Fibroblast of villous mesenchyme (primary cell): ENCODE measurements at places on chromosomes 5 and 9. TPM values are rescaled to one million over a fixed set of nuclear protein-coding genes. Genes with fewer than 3 reads are reported as not detected.

- DNase-seq: peak; percentile 47
These were observed 1819.8 kb upstream of the C9orf72 start for GRCh38 chr9:29393064-29393463.

DNA sequence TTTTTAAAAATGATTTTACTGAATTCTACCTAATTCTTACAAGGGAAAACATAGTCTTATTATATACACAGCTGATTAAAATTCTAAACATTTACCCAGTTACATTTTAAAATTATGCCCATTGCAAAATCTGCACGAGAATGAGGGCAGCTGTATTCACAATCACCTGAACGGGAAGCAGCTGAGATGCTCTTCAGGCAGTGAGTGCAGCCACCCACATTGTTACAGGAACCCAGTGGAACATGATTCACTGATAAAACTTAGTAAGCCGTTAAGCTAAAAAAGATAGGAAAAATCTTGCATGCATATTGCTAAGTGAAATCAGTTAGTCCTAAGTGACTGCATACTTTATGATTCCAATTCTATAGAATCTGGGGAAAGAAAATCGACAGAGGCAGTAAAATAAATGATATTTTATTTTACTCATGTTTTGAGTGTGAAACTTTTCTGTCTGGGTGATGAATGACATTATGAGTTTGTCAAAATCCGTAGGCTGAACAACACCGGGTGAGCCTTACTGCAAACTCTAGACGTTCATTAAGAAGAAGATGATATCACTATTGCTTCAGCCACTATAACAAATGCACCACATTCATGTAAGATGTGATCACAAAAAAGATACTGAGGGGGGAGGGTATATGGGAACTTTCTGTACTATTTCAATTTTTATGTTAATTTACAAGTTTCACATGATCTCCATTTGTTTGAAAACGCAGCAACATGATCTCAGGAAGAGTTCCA, 39.1 kb upstream of the FLT4 start:
- DNase-seq: no peak

DNA sequence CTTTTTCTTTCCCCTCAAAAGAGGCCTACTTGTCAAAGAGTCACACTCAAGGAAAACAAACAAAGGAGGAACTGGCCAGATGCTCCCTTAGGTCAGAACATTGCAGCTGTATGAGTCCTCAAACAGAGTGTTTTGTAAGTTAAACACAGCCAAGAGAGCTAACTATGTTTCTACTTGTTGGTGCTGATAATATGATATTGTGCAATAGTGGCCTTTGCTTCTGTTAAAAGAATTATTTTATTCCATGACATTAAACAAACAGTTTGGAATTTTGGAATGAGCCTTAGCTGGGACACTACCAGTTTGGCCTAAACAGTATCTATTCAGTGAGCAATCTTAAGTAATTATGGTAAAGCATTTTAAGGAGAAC, 56.0 kb upstream of the TPD52L3 start:
- peak; percentile 93 for DNase-seq

GRCh38 chr9:4328723-4329122, 28.9 kb upstream of the GLIS3 start:
- DNase-seq: no peak

DNA sequence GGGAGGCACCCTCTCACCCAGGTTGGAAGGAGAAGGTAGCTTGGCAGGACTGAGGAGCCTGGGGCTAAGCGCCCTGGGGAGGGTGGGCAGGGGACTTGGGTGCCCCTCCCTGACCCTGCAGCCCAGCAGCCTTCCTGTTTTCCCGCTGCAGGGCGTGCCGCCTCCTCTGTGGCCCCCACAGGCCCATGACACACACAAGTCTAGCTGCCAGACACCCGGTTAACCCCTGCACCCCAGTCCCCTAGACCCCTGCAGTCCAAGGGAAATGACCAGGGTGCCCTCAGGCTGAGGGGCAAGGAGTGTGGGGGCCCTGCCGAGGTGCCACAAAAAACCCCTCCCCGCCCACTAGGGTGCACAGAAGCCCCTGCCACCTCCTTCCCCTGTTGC, 33.0 kb downstream of the GOLGA2 start:
- peak; percentile 14 for DNase-seq

- DNase-seq: no peak
These were observed at the start of gene DIPK1B for GRCh38 chr9:136711751-136712689. Gene DIPK1B (plus strand): TSS chr9:136712572. CDS start chr9:136712666, 94 bp downstream.

- DNase-seq: no peak
These were observed 97.3 kb downstream of the USP20 start for GRCh38 chr9:129932303-129933151.

GRCh38 chr5:106755789-106756188, 914.9 kb downstream of the EFNA5 start:
- DNase-seq: no peak

DNA sequence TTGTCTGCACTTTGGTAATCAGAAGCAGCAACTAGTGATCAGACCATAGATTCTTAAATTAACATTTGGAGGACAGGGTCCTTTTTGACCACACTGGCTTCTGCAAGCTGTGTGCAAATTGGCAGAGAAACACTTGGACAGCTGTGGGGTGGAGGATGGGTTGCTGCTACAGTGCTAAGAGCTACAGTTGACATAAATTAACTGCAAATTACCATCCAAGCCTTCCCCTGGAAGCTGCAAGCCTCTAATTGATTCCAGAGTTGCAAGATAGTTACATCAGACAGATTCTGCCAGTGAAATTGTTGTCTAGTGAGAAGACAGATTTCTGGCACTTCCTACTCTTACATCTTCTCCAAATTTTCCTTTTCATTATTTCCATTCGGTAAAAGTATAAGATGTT, 517.7 kb downstream of the DIRAS2 start:
- DNase-seq: peak; percentile 10

DNA sequence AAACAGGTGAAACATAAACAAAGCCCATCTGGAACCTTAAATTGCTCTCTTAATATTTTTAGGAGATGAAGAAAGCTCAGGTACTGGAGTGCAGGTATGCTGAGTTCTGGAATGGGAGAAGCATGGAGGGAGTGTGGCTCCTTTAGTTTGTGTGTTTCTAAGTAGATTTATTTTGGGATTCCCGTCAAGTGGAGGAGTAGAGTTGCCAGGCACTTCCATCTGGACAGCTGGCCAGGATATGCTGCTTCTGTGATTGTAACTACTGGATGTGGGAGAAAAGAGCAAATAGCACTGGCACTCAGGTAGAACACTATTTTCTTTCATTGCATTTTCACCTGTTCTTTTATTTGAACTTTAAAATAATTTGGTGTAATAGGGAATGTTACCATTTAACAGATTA, 182.3 kb upstream of the MAST4 start:
- DNase-seq: no peak

DNA sequence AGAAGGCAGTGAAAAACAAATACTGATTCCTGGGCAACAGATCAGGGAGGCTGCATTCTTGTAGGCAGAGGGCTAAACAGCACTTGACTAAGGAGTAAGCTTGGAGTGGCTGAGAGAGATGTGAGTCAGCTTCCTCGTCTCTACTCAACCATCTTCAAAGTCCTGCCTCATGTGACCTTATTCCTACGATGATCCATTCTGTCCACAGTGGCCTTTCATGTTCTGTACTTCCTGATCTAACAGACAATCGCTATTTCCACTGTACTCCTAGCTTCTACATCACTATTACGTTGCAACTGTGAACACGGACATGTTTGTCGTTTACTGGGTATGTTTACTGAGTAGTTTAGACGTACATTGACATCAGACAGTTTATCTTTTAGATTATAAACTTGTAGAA, 365.4 kb downstream of the ARL15 start:
- no peak for DNase-seq

DNA sequence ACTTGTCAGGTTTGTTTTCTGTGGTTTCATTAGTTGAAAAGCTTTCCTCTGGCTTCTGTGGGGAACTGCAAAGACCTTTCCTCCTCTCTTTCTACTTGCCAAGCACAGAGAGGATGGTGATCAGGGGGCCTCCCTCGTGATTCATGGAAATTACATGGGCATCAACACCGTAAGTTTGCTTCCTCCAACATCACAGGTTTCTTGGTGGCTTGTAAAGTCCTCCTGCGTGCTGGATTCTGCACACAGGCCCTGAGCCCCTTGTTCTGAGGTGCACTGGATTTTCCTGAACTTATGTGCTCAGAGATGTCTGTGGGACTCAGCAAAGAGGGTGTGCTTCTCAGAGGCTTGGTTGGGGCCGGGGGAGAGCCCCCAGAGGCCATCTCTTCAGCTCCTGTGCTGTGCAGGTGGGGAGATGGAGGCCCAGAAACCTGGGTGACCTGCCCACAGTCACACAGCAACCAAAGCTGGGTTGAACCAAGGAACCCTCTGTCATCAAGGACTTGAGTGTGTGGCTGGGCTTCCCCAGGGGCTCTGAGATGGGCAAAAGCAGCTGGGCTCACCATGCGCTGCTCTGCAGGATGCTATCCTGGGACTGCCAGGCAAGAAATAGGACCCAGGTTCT, 36.5 kb downstream of the RGS3 start:
- no peak for DNase-seq

- no peak for DNase-seq
These were observed 162.0 kb upstream of the SMIM23 start for GRCh38 chr5:171623551-171624097.

DNA sequence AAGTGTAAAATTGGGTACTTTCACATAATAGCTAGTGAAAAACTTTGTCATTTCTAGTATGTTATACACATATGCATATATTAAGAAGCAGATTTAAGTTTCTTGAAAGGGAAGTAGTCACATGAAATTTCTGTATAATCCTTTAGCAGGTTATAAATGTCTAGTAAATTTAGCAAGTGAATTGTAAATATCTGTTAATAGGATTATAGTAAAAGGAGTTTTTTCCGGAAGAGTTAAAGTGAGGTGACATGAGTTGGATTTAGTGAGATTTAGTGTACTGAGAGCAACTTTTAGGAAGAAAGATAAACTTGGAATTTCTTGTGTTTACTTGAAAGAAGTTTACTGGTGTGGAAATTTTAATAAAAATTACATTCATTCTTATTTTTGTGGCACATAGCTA, 38.4 kb downstream of the SPIN1 start:
- peak; percentile 71 for DNase-seq

GRCh38 chr9:129894120-129894823, 59.0 kb downstream of the USP20 start:
- DNase-seq: no peak

GRCh38 chr9:100101608-100102007, 2.6 kb downstream of the INVS start:
- DNase-seq: no peak

DNA sequence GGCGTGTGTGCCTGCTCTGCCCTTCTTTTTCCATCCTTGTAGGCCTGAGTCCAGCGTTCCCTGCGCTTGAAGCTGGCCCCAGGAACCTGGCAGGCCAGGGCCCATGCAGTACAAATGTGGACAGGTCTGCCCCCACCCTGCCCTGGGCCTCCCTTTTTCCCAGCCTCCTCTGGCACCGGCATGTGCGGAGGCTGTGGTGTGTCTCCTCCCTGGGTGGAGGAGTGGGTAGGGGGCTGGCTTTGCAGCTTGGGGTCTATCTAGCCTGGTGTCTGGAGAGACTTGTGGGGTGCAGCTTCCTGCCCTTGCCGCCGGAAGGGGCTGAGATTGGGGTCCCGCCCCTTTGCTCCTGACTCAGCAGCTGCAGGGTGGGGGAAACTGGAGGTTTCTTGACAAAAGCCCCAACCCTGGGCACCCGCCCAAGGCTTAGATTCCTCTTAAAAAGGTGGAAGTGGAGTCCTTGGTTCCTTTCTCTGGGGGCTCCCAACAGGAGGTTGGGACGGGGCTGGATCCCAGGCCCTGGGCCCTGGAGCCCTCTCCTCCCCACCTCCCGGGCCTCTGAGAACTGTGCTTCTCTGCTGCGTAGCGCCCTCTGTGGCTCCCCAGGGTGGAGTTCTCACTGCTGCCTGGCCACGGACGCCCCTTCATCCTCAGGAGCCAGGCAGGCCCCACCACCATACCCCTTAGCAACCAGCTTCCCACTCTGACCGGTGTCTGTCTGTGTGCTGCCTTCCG, 18.0 kb downstream of the RXRA start:
- DNase-seq: no peak

DNA sequence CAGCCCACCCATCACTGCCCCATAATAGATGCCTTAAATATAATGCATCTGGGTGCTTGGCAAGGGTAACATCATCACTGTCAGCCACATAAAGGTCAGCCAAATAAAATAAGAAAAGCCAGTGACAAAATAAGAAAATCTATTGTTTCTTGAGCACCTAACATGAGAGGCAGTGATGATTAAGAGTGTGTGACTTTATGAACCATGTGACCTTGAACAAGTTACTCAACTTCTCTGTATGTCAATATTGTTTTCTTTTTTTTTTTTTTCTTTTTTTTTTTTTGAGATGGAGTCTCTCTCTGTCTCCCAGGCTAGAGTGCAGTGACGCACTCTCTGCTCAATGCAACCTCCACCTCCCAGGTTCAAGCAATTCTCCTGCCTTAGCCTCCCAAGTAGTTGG, 98.7 kb downstream of the CDK5RAP2 start:
- DNase-seq: no peak

- DNase-seq: no peak
These were observed 50.4 kb downstream of the PPIC start for GRCh38 chr5:122985954-122986721.

- DNase-seq: peak; percentile 39
These were observed 76.0 kb downstream of the FCHO2 start for GRCh38 chr5:73031839-73032238.

- no peak for DNase-seq
These were observed 151.7 kb upstream of the ELL2 start for GRCh38 chr5:96113170-96113939.

DNA sequence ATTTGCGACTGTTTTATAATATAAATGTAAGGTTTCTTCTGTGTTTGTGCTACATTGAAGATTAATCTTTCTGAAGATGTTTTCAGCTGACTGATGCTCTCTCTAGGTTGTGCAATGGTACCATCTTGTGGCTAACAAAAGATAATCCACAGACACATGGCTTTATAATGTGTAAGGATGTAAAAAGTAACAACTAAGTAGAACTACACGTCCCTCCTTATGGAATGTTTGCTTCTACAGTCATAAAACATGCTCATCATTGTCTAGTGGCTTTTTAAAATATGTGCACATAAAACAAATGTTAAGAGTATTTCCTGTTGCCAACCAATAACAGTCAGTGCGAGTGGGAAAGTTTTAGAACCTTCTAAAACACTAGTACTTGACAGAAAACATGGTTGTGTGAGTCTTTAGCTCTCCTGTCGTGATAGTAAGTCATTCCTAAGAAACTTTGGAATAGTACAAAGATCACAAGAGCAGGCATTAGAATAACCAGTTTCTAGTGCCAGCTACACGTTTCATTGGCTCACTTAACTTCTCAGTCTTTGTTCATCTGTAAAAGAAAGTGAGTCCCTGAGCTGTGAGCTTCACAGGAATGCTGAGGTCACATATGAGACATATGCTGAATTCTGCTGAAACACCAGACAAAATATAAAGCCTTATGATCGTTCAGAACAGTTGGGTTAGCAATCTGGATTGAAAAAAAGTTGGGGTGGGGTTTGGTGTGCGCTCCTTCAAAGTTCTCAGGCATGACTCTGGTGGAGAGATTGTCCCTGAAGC, 75.7 kb upstream of the GLIS3 start:
- DNase-seq: peak; percentile 87

GRCh38 chr9:90290716-90291485, 351.7 kb downstream of the DIRAS2 start:
- peak; percentile 57 for DNase-seq

SPATA31D4 gene
- total RNA-seq: not detected in 2 replicates

C9orf50 gene
- 0.32 TPM in 1 of 2 replicates, not detected in the other for total RNA-seq

ANKRD20A1 gene
- not detected in 2 replicates for total RNA-seq
